Natural killer cell (primary cell): ENCODE measurements at places on chromosomes 6 and 20. TPM values are rescaled to one million over a fixed set of nuclear protein-coding genes. Genes with fewer than 3 reads are reported as not detected.

SEL1L2 gene
- total RNA-seq: not detected

DNA sequence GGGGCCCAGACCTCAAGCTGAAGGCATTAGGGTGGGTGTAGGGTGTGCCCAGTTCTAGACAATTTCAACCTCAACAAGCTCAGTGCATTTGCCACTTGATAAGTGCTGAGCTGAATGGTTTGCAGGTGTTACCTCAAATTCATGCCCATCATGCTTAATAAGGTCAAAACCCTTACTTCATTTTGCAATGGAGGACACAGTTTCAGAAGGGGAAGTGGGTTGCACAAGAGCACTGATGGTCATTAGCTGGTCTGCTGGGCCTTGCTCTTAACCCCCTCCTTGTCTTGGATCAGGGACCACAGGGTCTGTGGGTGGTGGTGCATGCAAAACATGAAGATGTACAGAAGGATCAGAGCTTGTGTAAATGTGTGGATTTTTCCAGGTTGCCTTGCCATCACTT, 71.0 kb upstream of the SIRPA start:
- DNase-seq: no peak

DNA sequence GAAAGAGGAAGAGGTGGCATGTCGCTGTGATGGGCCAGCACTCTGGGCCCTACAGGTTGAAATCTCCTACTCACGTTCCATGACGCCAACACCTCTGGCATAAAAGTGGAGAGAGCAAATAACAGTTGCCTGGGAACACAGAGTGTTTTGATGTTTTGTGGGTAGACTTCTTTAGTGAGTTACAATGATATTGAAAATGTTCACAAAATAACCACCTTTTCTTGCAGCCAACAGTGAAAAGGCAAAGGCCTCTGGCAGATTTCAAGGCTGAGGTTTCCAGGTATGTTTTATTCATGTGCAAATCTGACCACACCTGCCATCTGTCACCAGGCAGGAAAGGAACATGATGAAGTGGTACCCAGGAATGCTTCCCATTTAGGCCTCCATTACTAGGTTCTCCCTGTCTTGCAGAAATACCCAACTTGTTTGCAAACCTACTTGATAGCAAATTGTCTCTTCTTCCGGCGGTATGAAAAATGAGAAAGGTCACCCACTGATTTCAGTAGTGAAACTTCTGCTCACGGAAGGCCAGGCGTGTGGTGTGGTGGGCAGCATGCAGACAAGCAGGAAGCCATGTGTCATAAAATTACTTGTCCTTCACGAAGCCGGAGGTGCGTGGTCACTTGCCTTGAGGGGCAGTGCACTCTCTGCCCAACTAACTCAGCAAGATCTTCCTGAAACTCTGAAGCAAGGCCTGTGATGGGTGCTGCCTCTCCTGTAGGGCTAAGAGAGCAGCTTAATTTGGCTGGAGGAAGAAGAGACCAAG, 299.1 kb upstream of the PRDM1 start:
- no peak for DNase-seq

FAM217A gene
- total RNA-seq: not detected
